ENCODE measurements at places on chromosomes 16 and 17.

GRCh38 chr16:31487071-31487719, 4.3 kb downstream of the SLC5A2 start:
- DNase-seq, result no peak

GRCh38 chr16:4053301-4053845, 62.9 kb downstream of the ADCY9 start:
- DNase-seq, result no peak

GRCh38 chr17:34071886-34072420, 183.1 kb upstream of the CCL2 start:
- DNase-seq, result no peak

GRCh38 chr17:78448356-78448993, 70.0 kb downstream of the PGS1 start:
- no peak for DNase-seq

GRCh38 chr17:76686538-76687297, 24.0 kb downstream of the MXRA7 start:
- DNase-seq, result no peak
